Activated CD4-positive, alpha-beta T cell treated with anti-CD3 and anti-CD28 coated beads for 1 hour (primary cell): ENCODE measurements at places on chromosomes 2 and 18.

DNA sequence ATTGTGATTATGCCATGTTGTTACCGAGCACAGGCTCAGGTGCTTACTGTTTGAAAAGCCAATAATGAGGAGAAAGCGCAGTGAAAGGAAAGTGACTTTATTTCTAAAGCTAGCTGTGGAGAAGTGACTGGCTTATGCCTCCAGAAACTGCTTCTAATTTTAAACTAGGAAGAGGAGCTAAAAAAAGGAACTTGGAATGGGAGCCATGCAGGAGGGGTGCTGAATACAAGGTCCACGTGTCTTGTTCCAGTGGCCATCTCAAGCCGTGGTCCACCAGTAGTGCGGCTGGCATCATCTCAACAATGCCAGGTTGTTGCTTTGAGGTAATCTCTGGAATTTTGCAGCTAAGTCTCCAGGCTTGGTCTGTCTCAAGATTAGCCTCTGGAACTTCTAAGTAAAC, 282.0 kb downstream of the THSD7B start:
- no peak for DNase-seq

DNA sequence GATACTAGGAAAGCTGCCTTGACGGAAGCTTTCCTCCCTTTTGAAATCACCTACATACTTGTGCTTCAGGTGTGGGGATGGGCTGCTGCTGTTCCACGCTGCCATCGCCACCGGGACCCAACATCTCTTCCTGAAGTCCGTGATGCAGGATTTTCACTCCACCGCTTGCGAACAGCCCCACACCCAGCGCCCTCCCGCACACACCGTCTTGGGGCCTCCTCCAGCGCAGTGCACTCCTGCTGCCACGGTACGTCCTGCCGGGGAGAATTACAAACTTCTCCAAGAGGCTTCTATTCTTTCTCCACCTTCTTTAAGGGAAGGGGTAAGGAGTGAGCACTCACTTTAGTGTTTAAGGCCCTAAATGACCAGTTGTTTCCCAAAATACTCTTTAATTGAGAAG, 58.2 kb downstream of the HRH4 start:
- no peak for DNase-seq

DNA sequence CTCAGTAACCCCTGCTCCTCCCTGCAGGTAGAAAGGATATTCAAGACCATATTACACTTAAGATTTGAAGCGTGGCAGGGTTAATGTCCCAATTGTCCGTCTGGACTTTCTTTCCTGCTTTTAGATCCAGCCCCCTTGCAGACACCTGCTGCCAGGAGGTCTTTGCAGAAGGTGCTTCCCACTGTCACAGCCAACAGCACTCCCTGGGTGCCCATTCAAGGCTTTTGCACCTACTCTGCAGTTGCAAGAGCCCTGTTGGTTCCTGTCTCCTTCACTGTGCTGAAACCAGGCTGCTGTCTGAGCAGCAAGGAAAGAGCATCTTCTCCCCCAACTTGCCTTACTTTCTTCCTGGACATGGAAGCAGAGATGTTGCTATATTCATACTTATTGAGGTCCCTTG, 1043.0 kb upstream of the POU3F3 start:
- no peak for DNase-seq

- DNase-seq, result no peak
Measured at GRCh38 chr18:8496186-8496585, 113.1 kb upstream of the RAB12 start.

DNA sequence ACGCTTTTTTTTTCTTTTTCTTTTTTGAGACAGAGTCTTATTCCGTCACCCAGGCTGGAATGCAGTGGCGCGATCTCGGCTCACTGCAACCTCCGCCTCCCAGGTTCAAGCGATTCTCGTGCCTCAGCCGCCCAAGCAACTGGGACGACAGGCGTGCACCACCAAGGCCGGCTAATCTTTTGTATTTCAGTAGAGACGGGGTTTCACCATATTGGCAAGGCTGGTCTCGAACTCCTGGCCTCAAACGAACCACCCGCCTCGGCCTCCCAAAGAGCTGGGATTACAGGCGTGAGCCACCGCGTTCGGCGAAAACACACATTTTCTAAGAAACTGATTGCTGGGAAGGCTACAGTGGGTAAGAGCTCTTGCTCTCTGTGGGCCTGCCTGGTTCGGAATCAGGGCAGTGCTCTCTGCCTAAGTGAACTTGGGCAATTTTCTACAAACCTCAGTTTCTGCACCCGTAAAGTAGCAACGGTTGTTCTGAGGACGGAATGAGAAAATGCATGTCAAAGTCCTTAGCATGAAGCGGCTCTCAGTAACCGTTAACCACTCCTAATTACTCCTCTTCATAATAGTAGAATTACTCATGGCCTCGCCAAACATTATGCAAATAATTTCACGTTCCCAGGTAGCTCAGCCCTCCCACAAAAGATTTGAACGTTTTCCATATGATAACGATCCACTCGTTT, 1.0 kb upstream of the PMAIP1 start:
- no peak for DNase-seq

DNA sequence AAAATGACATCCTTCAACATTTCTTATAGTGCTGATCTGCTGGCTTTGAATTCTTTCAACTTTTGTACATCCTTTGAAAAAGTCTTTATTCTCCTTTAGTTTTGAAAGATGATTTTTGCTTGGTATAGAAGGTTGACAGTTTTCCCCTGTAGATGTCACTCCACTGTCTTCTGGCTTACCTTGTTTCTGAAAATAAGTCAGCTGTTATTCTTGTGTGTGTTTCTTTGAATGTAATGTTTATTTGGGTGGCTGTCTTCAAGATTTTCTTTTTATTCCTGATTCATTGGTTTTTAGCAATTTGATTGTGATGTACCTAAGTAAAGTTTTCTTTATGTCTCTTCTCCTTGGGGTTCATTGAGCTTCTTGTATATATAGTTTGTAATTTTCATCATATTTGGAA, 47.6 kb downstream of the ACTR3 start:
- no peak for DNase-seq

DNA sequence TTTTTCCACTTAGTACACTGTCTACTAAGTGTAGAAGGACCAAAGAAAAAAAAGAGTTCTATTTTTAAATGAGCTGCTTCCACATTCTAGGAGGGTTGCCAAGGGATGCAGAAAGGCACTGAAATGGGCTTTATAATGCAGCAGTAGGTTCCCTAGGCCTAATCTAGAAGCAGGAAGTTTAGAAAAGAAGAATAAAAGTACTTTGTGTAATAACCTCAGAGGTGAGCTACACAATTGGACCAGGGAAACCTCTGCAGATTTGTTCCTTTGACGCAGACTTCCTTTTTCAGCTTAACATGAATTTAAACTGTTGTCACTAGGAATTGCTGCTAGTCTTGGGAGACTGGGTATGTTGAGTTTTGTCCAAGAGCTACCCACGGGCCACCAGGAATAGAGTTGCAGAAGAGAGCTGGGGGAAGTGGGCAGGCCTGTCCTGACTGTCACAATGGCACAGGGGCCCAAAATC, 34.6 kb upstream of the RAB1A start:
- DNase-seq, result no peak

- DNase-seq, result no peak
Measured at GRCh38 chr2:207782238-207783030, 12.7 kb upstream of the FZD5 start.

DNA sequence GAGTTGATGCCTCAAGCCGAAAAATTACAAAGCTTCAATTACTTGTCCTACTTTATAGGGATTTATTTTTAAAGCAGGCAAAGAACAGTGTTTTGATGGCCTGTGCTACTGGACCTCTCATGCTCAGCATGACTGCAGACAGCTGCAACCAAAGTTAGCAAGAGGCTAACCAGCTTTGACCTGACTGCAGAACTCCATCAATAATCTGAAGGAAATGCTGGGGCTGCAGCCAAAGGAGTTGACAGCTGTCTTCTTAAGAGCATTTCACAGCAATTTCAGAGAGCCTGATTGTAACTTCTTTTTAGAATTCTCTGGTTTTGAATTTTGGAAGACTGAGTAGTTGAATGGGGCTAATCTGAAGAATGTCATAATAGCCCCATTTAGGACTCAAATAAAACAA, 46.5 kb upstream of the SESTD1 start:
- no peak for DNase-seq

DNA sequence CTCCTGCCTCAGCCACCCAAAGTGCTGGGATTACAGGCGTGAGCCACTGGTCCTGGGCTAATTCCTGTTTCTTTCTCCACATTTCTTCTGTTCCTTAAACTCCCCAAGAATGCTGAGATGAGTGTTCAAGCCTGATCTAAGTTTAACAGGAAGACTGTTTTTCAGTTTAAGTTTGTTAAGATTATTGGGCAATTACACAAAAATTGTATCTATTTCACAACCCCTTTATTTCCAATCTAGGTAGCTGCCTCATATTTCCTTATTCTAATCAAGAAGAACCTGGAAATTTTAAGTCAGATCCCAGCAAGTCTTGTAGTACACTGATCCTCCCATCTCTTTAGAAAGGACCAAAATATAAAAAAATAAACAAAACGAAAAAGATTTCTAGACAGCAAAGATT, 11.7 kb downstream of the SFT2D3 start:
- no peak for DNase-seq

DNA sequence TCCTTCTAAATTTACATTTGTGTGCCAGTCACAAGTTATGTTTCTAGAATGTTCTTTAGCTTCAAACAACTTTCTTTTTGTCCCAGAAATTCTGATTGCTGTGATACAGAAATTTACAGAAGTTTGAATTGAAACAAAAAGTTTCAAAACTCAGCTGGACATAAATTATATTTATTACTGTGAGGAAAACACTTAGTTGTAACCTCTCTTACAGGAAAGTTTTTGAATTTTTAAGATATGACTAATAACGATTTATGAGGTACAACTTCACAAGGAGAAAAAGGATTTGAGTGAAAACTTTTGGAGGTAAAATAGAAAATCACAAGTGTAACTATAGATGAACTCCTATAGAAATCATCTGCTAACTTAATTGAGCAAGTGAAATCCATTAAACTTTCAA, 205.3 kb downstream of the TMEM247 start:
- DNase-seq, result no peak
